Cerebellar nuclear complex (tissue), 1 donor: ENCODE measurements at places on chromosomes 1 and 21.
A peak's percentile ranks its signal among the peaks of the same experiment; 100 is the strongest.

- no peak for DNase-seq
Observed at GRCh38 chr1:35567947-35568558, 5.1 kb upstream of the TFAP2E start.

DNA sequence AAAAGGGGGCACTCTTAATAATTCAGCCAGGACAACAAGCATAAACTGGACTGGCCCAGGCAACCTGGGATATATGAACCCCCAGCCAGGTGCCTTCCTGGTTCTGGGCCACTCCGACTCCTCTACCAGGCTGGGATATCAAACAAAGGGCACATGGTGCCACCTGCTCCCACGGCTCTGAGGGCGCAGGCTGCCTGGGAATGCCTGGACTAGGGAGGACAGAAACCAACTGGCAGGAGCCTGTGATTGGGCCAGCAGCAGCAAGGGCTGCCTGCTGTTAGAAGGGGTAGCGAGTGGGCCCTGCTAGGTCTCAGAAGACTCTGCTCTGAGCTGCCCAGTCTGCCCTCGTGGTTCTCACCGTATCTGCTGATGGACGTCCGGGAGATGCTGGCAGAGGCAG, 123.2 kb upstream of the CD34 start:
- DNase-seq, result no peak

- no peak for DNase-seq
Observed at GRCh38 chr1:192261476-192261875, 55.3 kb upstream of the RGS21 start.

DNA sequence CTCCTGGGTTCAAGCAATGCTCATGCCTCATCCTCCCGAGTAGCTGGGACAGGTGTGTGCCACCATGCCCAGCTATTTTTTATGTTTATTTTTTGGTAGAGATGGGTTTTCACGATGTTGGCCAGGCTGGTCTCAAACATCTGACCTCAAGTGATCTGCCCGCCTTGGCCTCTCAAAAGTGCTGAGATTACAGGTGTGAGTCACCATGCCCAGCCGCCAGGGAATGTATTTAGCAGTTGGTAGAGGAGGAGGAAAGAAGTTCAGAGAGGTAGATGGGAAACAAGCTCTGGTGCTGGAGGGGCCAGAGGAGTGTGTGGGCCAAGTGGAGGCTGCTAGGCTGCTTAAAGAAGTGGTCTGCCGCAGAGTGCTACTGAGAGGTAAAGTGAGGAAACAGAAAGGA, 6.0 kb downstream of the DOP1B start:
- DNase-seq, result no peak

GRCh38 chr1:178371235-178371634, 125.5 kb downstream of the CLEC20A start:
- no peak for DNase-seq

DNA sequence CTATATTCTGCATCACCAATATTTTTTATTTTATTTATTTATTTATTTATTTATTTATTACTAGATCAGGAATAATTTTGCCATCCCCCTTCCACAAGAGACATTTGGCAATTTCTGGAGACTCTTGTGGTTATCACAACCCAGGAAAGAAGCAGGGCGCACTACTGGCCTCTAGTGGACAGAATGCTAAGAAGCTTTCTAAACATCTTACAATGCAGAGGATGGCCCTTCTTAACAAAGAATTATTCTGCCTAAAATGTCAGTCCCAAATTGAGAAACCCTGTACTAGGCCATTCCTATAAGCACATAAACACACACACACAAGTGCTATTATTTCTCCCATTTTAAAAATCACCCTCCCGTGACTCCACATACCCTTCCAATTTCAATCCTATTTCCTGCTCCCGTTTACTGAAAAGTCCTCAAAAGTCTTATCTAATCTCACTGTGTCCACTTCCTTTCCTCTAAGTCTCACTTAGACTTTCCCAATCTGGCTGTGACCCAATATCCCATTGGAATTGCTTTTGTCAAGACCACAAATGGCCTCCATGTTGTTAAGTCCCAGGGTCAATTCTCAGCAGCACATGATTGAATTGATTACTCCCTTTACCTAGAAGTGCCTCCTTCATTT, 43.7 kb upstream of the RNF11 start:
- DNase-seq, result peak; percentile 12

DNA sequence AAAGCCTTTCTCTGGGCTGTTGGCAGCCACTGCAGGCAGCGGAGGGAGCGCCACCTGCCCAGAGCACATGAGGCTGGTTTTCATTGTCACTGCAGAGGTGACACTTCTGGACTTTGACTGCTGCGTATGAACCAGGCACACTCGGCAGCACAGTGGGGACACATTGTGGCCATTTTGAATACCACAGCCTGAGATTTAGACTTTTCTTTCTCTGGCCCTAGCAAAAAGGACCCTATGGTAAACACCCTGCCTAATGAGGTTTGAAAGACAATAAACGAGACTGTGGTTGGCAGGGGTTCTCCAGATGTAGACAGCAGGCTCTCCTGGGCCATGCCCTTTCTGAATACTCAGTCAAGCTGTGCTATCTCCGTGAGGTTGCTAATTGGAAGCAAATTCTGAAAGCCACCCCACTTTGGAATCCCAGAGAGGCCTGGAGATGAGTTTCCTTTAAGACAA, 12.0 kb upstream of the KCNE2 start:
- no peak for DNase-seq

GRCh38 chr21:34980423-34981115, 68.5 kb downstream of the RUNX1 start:
- no peak for DNase-seq

DNA sequence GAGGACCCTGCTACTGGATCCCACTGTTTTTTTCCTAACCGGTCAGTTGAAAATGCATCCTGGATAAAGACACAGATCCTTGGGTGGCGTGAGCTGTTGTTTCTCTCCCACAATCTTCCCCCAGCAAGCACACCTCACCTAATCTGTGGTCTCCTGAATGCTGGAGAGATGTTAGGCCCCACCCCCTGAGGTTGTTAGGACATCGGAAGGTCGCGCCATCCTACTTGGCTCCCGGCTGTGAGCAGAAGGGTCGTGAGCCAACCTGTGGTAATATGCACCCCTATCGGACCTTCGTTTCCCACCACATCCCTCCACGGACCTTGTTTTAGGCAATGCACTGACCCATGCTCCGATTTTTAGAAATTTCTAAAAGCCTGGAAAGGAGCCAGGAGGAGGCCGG, 89.9 kb upstream of the IPO9 start:
- no peak for DNase-seq

DNA sequence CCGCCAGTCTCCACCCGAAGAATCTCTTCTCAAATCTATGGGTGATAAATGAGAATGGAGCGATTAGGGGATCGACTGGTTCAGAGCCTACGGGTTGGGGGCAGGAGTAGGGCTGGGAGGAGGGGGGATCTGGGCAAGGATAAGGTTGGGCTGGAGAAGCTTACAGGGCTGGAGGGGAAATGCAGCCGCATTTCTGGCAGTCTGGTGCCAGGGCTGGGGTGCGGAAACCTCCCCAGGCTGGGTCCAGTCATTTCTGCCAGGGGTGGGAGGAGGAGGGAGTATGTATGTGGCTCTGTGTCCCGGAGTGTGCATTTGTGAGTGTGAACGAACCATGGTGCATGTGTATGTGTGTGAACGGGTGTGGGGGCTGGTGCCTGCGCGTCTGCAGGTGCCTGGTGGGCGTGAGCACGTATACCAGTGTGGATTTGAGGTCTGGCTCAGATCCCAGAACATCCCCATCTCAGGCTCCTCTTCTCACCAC, 10.2 kb downstream of the C1orf216 start:
- DNase-seq, result no peak

DNA sequence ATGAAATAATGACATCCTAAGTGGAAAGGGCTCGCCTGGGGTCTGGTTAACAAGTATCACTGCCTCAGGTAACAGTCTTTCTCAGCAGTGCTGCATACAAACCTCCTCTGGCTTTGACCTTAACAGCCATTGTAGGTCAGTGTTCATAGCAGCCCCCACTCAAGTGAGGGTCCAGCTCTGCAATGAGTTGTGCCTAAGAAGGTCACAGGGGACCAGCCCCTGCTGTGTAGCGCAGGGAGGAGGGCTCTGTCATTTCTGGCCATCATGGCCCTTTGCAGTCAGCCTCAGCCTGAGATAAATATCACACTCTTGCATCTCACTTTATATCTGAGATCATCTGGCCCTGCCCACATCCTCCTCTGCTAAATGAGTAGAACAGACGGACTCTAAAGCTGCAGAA, 18.1 kb upstream of the MYSM1 start:
- DNase-seq, result no peak

- peak; percentile 41 for DNase-seq
Observed at GRCh38 chr1:36137776-36138175, 11.5 kb downstream of the TRAPPC3 start.

DNA sequence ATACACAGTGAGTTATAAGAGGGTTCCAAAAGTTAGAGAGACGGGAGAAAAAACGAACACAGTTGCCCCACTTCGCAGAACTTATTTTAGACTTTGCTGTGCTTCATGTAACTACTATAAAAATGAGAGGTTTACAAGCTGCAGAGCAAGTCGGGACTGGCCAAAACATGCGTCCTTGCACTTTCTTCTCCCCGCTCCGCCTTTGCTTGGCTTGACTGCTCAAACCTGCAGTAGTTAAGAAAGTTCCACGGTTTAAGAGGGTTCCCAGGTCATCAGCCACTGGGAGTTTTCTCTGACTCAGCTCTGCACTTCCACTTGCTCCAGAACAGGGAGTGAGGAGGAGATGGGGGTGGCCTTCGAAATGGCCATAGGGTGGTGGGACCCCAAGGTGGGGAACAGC, 36.2 kb downstream of the CLIC6 start:
- no peak for DNase-seq

GRCh38 chr1:62175568-62176179, 19.0 kb upstream of the L1TD1 start:
- DNase-seq, result no peak

DNA sequence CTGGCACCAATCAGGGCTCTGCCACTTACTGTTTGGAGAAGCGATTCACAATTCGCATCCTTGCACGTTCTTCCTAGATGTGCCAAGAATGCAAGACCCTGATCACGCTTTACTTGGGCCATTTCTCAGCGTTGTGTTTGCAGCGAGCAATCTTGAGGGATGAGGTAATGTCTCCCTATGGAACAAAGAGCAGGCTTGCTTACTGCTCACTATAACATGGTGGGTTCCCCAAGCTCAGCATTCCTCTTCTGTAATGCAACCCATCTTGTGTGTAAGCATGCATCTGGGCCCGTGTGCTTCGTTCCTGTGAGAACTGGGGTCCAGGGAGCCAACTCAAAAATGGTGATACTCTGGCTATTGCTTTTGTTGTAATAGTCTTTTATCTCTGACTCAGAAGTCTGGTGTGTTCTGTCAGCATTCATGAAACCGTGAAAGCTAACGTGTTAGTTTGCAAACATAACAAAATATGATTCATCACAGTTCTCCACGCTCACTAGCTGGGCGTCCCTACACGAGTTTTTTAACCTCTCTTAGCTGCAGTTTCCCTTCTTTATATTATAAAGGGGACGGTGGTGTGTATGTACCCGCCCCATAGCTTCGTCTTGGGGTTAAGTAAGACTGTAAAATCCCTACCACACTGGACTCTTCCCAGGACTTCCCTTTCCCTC, 33.3 kb downstream of the DNTTIP2 start:
- no peak for DNase-seq

DNA sequence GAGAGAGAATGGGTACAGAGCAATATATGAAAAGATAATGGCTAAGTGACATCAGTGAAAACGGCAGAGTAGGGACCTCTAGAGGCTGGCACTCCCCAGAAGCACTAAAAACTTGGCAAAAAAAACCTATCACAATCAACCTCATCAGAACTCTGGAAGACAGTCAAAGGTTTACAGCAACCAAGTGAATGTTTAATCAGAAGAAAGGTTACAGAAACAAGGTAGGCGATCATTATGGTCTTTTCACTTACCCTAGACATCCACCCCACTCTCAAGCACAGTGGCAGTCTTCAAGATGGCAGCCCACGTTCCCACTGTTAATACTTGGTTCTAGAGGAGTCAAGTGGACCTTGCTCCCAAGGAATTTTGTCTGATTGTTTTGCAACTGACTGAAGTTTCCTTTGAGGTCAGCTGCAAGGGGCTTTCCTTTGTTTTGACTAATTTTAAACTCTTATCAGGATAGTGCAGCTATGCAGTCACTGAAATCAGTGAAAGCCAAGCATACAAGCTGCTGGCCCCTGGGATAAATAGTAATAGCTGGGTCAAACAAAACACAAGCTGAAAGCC, 7.2 kb downstream of the KIFAP3 start:
- no peak for DNase-seq

DNA sequence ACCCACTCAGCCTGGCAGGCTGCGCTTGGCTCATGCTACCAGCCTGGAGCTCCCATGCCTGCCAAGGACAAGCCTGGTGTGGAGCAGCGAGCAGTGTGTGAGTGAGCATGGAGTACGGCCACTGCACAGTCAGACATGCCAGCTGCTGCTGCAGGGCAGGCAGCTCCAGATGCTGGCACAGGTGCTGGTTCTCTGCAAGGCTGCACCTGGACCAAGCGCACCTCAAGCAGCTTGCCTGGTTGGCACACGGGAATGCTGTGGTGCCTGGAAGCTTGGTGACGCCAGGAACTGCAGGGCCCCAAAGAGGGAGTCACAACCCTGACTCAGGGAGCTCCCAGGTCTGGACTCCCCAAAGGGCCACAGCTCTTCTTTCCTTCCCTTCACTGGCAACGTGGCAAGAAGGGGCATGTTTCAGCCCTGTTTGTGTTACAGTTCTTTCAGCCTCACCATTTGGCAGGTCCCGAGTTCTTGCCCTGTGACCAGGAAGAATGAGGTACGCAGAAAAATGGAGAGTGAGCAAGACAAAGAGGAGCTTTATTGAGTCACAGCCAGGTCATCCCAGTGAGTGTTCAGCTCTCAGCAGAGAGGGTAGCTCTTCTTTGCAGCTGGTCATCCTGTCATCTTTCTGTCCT, 26.1 kb downstream of the ACOT7 start:
- no peak for DNase-seq

DNA sequence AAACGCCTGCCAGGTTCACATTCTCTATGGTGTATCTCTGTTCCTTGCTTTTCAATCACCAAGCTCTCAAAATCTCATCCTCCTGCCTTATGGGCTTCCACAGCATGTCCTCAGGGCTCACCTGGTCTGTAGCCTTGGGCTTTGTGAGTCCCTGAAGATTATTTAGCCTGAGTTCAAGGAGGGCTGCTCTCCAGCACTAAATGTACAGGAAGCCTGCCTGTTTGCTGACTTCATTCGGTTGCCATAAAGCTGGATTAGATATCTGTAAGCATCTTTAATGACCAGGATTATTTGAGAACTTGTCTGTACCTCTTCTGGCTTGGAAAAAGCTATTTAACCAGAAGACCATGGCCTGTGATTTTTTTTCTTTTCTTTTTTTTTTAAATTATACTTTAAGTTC, 6.9 kb upstream of the REG4 start:
- no peak for DNase-seq

DNA sequence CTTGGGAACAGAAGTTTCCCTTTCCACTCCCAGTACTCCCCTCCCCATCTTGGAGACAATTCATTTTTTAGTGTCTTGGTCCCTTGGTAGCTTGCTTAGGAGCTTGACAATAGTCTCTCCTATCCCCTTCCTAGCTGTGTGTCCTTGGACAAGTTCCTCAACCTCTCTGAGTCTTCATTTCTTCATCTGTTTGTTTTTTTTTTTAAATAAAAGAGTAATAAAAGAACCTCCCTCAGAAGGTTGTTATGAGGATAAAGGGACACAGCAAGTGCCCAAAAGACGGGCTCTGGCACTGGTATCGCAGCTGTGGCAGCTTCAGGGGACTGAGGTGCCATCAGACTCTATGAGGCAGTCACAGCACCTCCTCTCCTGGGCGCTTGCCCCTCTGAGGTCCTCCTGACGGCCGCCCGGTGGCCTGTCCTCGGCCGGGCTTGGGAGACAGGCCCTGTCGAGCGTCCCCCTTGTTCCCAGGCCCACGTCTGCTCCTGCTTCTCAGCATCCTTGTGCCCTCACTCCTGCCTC, 689.2 kb downstream of the MATN1 start:
- DNase-seq, result no peak
